ENCODE measurements at places on chromosomes 7 and 10.

DNA sequence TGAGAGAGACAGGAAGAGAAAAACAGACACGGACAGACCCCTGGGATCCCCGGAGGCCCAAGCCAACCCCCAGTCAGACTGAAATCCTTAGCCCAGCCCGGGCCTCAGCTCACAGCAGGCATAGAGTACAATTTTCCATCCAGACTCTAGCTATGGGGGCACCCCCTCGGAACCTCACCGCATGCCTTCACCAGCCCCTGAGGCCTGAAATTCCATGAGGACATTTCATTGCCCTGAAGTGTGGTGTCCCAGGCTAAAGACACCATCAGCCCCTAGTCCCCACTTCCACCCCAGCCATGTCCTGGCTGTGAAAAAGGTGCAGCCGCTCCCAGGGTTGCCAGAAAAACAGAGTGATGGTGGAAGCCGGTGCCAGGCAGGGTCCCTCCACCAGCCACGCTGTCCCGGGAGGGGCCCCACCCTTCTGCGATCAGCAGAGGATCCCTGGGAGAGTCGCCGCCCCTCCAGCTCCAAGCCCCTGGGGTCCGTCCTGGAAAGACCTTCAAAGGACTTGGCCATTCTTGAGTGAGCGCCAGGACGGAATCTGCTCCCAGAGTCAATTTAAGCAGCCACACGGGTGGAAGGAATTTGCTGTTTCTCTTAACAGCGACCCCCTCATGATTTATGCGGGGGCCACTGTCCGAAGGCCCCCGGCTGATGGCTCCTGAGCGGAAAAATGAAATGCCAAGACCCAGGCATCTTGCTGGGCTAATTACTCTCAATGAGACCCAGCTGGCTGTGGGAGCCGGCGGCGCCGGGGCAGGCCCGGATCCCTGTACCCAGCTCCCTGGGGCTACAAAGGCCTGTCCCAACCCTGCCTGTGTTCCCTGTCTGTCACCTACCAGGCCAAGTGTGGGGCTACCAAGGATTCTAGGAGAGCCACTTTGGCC, 23.2 kb downstream of the MYL10 start:
- no peak for DNase-seq

DNA sequence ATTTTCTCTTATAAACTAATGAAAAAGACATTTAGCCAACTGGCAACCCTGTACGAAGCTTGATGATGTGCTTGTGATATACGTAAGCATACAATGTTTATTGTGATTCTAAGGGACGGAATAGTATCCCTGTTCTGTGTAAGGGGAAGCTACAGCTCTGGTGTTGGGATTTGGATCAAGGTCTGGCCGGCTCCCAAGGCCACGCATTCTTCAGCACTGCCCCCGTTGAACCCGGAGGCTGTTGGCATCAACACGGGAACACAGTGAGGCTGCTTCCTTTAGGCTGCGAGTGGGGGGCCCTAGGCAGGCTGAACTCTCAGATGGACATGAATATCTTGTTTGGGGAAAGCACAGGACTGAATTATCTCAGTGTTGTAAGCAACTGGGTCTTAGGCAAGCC, 180.6 kb downstream of the CAMK1D start:
- no peak for DNase-seq

GRCh38 chr10:20598590-20598989, 298.5 kb downstream of the NEBL start:
- DNase-seq = no peak

DNA sequence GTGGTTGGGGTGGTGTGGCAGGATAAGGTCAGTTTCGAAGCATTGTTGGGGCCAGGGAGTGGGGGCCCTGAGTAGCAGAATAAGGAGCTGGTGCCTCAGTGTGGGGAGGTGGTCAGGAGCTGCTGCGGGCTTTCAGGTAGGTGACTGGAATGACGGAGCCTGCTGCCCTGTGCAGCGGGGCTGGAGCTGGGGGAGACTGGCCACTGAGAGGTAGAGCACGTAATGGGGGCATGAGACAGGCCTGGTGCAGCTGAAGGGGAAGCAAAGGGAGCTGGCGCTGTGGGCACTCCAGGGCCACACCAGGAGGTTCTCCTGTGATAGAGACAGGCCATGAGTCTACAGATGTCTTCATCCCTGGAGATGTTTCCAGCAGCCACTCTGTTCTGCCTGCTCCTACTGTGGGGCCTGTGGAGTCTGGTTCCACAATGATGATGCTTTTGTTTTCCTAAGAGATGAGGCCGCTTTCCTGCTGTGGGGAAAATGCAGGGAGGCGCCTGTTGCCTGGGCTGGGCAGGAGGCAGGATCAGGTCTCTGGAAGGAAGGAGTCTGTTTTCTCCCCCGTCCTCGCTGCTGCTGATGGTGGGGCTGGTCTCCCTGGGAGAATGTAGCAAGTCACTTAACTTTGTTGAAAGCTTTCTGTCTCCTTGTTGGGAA, 31.1 kb downstream of the NUB1 start:
- DNase-seq = no peak

DNA sequence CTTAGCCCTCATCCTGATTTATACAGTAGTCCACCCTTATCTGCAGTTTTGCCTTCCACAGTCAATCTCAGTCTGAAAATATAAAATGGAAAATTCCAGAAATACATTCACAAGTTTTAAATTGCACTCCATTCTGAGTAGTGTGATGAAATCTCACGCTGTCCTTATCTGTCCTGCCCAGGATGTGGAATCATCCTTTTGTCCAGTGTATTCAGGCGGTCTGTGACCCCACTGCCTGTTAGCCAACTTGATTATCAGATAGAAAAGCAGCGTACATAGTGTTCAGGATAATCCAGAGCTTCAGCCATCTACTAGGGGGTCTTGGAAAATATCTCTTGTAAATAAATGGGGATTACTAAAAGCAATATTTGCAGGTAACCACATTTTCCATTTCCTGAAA, 146.3 kb downstream of the MALRD1 start:
- no peak for DNase-seq

DNA sequence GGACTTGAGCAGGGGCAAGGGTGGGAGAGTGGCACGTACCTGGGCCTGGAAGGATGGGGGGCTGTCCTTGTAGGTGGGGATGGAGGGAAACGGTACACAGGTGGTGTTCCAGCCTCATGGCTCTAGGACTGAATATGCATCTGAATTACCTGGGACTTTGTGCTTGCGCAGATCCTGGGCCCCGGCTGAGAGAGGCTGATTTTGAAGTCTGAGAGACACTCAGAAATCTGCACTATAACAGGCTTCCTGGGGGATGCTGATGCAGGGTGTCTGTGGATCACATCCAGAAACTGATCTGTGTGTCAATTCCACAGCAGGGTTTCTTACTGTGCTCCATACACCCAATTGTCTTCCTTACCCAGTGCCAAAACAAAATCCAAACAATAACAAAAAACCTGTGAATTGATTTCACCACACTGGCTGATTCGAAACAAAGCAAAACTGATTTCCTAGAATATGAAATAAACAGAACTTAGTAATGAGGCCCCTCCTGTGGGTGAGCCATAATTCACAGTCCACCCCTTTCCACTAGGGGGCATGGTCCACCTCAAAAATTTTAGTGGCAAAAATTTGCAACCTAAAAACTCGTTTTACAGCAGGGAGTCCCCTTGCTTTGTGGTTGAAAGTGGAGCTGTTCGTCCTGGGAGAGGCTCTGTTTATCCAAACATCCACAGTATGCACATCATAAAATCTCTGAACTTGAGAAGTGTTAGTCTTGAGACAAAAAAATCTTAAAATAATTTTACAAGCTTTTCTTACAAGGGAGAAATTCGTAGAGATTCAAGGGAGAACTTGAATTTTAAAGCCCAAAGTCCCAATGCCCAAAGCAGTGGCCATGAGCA, 32.0 kb upstream of the PLEKHA1 start:
- DNase-seq = peak; percentile 51

- peak; percentile 49 for DNase-seq
Observed at GRCh38 chr10:63103971-63104409, 29.1 kb upstream of the NRBF2 start.

DNA sequence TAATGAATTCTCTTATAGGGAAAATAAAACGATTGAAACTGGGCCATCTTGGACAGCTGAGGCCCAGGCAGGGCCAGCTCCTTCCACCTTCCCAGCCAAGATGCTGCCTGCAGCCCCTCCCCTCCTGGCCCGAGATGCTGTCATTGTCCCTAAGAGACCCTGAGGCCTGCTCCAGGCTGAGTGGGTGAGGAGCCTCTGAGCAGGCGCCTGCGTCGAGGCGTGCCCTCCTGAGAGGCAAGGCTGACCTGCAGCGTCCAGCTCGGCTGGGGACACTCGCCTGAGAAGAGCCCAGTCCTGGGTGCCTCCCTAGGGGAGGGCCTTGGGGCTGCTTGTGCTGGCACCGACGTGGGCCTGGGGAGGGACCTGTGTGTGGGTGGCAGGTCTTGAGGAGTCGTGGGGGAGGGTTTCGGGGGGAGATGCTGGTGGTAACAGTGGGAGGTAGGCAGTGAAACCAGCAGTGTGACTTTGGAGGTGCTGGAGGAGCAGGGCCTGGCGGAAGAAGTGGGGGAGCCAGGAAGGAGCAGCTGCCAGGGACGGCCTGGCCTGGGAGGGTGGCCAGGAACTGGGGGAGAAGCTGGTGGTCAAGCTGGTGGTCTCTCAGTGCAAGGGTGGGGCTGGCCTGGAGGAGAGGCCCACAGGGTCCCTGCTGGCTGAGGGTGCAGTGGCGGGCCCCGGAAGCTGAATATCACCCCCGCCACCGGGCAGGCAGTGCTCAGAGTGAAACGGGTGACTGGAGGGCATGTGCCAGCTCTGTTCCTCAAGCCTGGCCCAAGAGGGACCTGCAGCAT, 7.9 kb downstream of the GPR146 start:
- DNase-seq = no peak

DNA sequence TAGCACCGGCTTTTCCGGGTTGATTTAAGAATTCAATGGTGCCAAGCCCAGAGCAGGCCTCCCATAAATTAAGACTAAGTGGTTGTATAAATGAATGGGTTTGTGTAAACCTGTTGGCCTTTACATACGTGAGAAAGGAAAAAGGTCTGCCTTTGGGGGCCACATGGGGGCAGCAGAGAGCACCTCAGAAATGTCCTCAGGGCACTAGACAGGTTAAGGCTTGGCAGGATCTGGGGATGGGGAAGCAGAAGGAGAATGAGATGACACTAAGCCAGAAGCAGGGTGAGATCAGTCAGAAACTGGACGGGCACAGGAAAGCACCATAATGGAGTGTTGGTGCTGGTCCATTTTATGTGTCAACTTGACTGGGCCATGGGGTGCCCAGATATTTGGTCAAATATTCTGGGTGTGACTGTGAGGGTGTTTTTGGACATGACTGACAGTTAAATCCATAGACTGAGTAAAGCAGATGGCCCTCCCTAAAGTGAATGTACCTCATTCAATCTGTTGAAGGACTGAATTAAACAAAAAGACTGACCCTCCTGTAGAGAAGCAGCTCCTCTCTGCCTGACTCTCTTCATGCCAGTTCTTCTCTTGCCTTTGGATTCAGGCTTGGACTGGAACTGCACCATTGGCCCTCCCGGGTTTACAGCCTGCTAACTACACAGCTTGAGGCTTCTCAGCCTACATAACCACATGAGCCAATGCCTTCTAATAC, 58.9 kb downstream of the FRMPD2 start:
- peak; percentile 49 for DNase-seq

DNA sequence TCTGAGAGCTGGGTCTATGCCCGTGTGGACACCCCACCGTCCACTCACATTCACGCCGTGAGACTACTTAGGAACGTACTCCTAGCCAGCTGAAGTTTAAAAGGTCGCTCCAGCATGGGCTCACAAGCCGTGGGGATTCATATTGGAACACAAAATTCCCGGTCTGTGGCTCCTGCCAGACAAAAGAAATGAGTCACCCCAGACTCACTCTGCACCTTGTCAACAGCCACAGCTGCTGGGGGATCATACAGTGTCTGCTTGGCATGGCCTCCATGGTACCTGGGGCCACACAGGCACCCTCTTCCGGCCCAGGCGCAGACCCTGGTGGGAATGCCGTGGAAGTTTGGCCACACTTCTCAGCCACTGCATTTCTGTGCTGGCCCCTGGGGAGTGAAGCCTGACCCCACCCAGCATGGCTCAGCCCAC, 228.4 kb downstream of the DNAJB6 start:
- no peak for DNase-seq

GRCh38 chr7:158567153-158567603, 20.4 kb downstream of the PTPRN2 start:
- no peak for DNase-seq

DNA sequence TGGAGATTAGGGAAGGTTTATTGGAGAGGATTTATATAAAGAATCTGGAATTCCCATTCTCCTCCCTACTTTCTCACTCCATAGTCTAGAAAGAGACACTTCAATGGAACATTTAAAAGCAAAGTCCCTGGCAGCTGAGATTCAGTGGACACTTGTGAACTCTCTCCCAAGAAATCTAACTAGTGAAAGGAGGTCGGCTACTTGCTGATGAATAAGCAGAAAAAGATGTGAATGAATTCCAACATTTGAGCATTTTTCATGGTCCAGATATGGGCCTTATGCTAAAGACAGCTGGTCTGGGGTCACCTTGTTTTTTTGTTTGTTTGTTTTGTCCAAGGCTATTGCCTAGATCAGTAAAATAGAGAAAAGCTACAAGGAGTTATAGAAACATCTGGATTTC, 141.1 kb upstream of the LRRTM3 start:
- no peak for DNase-seq

DNA sequence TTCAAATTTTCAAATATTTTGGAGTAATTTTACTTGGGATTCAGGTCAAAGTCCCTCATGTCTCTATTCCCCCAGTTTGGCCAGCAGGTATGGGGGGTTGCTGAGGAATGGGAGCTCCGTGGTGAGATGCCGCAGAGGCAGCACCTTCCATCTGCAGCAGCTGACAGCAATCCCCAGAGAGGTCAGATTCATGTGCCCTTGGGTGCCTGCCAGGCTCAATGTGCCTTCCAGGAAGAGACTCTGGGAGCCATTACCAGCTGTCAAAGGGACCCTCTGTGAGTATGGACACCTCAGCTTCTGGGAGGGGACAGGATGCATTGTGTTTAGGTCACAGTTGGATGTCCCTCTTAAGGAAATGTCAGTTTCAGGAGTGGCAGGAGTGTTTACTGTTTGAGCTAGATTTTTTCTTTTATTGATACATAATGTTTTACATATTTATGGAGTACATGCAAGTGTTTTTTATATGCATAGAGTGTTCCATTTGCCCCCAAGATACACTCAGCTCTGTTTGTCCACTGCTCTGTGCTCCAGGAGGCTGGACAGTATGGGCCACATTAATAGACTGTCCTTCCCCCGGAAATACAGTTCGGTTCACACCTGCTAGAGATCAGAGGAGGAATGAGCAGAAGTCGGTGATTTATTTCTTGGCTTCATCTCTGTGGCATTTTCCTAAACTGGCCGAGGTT, 75.3 kb upstream of the GRB10 start:
- no peak for DNase-seq

GRCh38 chr10:86556532-86556931, 34.9 kb upstream of the WAPL start:
- DNase-seq = no peak

- DNase-seq = no peak
Observed at GRCh38 chr7:33909318-33909717, 4.0 kb downstream of the BMPER start.

DNA sequence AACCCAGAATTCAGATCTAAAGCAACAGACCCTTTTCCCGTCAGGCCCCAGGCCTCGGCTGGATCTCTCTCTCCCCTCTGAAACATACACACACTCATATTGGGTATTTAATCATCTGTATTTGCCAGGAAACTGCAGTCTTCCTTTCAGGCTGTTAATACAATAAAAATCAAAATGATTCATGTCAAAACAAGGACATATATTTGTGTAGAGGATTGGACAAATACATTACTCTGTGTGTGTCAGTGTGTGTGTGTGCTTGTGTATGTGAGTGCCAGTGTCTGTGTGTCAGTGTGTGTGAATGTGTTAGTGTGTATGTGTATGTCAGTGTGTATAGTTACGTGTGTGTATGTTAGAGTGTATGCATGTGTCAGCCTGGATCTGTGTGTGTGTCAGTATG, 90.8 kb downstream of the JCAD start:
- no peak for DNase-seq
